ENCODE measurements at places on chromosomes 5 and 9. TPM values are rescaled to one million over a fixed set of nuclear protein-coding genes. Genes with fewer than 3 reads are reported as not detected.
A peak's percentile ranks its signal among the peaks of the same experiment; 100 is the strongest.

DNA sequence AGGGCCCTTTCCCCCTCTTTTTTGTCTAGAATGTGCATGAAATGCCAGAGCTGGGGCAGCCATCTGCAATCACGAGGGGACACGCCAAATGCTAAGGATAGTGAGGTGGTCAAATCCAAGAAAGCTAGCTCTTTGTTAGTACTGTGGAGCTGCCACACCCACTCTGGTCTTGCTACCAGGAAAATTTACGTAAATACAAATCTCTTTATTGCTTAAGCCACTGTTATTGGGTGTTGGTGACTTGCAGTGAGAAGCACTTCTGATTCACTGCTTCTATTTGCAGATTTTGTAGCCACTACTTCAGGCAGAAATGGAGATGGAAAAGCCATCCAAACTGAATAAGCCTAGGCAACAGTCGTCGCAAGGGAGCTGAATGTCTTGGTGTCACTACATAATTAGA, 25.6 kb upstream of the SUSD1 start:
- no peak for DNase-seq

GRCh38 chr5:93058309-93058708, 522.7 kb downstream of the NR2F1-AS1 start:
- DNase-seq = no peak

- DNase-seq = peak; percentile 51
Measured at GRCh38 chr5:149735066-149735465, 5.0 kb downstream of the PPARGC1B start.

GRCh38 chr5:95284572-95285408, at the start of gene MCTP1:
MCTP1 (minus strand) TSS chr5:95285094.
- DNase-seq = peak; percentile 21

DNA sequence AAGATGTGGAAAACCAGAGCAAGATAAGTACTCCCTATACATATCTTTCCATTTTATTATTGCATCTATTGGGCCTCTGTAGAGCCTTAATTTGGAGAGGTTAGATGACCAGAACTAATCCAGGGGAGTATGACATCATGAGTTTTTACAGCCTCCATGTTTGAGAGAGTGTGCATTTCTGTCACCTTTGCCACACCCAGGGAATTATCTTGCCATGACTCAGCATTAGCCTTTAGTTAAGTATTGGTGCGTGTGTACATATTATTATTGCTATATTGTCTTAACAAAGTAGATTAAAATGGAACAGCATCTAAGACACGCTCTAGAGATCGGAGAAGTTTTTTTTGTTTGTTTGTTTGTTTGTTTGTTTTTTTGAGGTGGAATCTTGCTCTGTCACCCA, 27.6 kb downstream of the DIMT1 start:
- no peak for DNase-seq

GRCh38 chr9:72695365-72695764, 174.0 kb downstream of the TMC1 start:
- no peak for DNase-seq

- DNase-seq = no peak
Measured at GRCh38 chr5:124754206-124754927, 7.9 kb upstream of the ZNF608 start.

DNA sequence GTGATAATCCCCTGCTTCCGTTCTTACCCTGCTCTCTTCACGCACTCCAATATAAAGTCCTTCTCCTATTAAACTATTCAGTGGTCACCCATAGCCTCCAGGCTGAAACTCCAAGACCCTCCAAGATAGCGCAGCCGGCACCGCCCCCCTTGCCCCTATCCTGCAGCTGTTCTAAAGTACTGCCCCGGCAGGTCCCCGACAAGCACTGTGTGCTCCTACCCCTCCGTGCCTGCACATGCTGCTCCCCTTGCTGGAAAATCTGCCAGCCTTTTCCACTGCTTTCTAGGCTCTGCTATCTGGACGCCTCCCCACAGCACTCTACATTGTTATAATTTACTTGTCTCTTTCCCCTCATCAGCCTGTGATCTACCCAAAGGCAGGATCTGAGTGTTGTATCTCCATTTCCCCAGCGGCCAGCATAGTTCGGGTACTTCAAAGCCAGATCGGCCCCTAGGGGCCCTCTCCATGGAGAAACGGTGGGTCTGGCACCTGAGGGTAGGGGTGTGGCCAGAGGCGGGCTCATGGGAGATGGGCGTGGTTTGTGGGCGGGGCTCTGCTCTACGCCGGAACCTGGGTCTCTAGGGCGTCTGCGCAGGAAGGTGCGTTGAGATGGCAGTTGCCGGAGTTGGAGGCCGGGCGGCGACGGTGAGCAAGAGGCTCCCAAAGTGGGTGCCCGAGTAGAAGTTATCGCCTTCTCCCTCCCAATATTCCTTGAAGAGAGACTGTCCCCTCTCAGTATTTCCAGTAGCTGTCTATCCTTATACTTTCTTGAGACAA, 83.5 kb upstream of the RUSC2 start:
- DNase-seq = no peak

DNA sequence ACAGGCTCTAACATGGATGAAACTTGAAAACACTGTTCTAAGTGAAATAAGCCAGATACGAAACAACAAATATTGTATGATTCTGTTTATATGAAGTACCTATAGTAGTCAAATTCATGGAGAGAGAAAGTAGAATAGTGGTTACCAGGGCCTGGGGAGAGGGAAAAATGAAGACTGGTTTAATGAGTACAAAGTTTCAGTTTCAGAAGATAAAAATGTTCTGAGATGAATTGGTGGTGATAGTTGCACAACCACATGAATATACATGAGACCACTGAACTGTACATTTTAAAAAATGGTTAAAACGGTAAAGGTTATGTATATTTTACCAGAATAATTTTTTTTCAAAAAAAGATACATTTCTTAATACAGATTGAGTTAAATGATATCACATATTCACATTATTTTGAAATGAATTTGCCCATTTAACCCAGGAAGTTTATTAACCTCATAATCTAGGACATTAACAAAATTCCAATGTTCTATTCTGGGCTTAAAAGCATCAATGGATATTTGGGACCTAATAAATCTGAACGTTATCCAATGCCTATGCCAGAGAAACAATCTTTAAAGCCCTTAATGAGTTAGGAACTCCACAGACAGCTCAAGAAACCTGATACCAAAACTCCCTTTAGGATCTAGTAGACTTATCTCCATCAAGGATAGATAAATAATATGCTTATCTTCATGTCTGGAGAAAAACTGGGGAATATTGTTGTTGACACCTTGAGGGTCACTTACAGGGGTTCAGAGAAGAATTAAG, 521.3 kb downstream of the EFNA5 start:
- DNase-seq = no peak

- DNase-seq = no peak
Measured at GRCh38 chr5:158123595-158123994, 264.6 kb upstream of the CLINT1 start.

DNA sequence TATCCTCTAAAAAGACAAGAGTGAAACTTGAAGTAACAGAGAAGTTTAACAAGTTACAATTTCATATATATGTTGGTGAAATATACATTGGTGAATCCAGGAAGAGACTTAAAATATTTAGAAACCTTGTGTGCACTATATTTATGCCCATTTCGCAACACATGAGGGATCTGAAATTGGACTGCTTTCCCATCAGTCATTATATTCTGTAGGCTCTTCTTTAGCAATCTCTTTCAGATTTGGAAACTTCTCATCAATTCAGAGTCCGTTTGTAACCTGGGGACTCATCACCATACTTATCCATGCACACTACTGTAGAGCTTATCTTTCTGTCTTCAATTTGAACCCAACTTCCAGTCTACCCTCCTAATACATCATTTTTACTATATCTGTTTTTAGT, 2.1 kb downstream of the ITGA1 start:
- DNase-seq = no peak

- no peak for DNase-seq
Measured at GRCh38 chr9:120382453-120382852, 197.5 kb downstream of the CDK5RAP2 start.

DNA sequence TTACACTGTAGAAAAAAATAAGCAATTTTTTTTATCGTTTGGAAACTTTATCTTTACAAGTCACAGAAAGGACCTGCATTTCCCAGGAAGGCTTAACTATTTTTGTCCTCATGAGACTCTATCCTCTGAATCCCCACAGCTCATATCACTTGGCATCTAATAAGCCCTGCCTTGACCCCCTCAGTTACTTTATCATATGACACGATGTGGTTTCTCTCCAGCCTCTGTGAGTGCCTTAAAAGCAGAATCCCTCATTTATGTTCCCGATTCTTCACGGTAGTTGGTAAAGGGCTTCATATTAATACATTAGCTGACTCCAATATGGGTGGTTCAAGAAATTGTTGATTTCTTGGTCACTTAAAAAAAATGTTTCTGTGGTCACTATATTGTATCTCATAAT, 296.6 kb upstream of the GRAMD2B start:
- no peak for DNase-seq

DNA sequence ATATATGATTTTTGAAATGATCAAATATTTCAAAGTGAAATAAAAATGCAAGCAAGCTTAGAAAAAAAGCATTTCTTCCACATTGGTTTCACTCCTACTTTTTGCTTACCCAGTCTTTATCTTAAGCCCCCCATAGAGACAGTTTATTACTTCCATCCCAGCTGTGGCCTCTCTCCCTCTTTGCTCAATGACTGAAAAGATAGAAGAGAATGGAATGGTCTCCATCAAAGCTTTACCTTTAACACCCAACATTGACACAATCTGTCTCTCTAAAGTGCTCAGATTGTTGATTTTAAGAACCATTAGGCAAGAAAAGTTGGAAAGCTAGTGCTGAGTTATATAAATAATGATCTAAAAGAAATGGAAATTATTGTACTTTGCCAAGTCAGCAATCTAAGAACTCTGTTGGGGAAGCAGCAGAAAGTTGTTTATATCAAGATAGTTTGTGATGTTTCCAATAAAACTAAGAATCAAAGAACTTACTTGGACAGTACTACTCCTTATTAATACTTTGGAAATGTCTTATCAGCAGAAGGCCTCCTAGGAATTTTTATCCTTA, 277.5 kb upstream of the NREP start:
- DNase-seq = no peak

DNA sequence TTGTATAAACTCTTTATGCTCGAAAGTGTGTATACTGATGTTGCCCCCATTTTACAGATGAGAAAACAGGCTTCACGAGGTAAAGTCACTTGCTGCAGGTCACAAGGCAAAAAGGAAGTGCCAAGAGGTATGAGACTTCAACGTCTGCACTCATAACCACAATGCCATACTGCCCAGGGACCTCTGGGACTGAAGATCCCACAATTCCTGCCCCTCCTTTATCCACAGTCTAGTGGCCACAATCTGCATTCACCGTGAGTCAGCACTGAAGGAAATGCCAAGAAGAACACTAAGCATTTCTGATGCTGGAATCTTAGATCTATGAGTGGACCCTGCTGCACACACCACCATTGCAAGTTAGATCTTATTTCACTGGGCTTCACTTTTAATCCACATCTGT, 37.3 kb downstream of the MED27 start:
- peak; percentile 82 for DNase-seq

- no peak for DNase-seq
Measured at GRCh38 chr5:4977416-4978110, 162.6 kb upstream of the ADAMTS16 start.

DNA sequence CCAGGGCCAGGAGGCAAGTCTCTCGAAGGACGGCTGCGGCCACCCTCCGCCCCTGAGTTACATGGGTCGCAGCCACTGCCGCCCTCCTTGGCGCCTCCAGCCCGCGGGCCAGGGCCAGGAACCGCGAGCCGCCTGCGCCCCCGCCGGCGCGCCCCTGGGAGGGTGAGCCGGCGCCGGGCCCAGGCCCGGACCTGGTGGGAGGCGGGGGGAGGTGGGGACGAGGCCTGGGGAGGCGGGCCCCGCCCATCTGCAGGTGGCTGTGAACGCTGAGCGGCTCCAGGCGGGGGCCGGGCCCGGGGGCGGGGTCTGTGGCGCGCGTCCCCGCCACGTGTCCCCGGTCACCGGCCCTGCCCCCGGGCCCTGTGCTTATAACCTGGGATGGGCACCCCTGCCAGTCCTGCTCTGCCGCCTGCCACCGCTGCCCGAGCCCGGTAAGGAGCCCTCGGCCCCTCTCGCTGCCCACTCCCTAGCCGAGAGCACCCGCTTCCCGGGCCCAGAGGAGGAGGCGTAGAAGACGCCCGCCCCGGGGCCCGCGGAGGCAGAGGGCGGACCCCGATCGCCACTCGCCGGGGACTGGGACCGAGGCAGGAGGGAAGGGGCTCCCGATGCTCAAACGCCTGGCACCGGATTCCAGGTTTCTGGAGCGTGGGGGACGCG, at the start of gene ASS1:
Gene ASS1, plus strand, starts transcription at position 397 of the 657 bp plus-strand sequence. CDS start 7,268 bp downstream, outside the sequence.
- no peak for DNase-seq

- no peak for DNase-seq
Measured at GRCh38 chr9:116656501-116656971, 30.6 kb upstream of the TRIM32 start.

GRCh38 chr5:143494162-143494561, 90.7 kb upstream of the NR3C1 start:
- peak; percentile 28 for DNase-seq

GRCh38 chr5:100576217-100576751, 41.1 kb downstream of the FAM174A start:
- peak; percentile 83 for DNase-seq

DNA sequence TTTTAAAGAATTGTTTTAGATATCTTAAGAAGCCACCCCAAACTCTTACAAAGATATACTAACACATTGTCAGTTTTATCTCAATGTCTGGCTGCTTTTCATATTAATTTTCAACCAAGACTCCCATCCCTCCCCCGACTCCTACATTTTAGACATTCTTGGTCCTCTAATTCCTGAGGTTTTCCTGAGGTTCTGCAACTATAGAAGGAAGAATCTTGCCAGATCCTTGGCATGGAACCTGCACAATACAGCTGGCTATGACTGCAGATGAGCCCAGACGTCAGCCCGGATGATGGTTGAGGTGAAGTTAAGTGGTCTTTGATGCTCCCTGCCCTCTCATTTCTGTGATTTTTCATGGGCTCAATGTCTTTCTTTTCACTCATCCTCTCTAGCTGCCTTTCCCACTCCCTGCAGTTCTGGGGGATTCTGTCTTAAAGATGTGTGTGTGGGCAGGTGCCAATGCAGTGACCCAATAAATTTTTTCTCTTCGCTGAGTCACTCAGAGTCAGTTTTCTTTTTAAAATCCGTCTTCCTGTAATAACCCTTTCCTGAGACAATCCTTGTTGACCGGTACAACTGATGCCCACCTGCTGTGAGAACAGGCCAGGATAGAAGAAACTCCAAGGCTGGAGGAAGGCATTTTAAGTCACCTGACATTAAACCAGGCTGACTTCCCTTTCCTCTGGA, 237.8 kb upstream of the GAS1 start:
- no peak for DNase-seq

- DNase-seq = no peak
Measured at GRCh38 chr9:132231019-132231701, 69.3 kb downstream of the NTNG2 start.

The CCNJL gene
- total RNA-seq = 17.4 TPM

The MOB3B gene
- not detected for total RNA-seq

The MLANA gene
- not detected for total RNA-seq

The PCDHGA6 gene
- 2.9 TPM for total RNA-seq

The KCNV2 gene
- not detected for total RNA-seq

The TAF1L gene
- total RNA-seq = not detected

The PAEP gene
- total RNA-seq = not detected

The ZNF618 gene
- total RNA-seq = 60.6 TPM

The PCDHB1 gene
- not detected for total RNA-seq

The B4GALT7 gene
- 35.3 TPM for total RNA-seq

The IFNA21 gene
- not detected for total RNA-seq

The EXD3 gene
- 30.3 TPM for total RNA-seq

The WDR36 gene
- 33.8 TPM for total RNA-seq

Measured in endothelial cell of umbilical vein (primary cell).